ENCODE measurements at places on chromosomes 16 and 17.

- no peak for DNase-seq
Measured at GRCh38 chr16:81071805-81072204, 5.2 kb downstream of the C16orf46 start.

DNA sequence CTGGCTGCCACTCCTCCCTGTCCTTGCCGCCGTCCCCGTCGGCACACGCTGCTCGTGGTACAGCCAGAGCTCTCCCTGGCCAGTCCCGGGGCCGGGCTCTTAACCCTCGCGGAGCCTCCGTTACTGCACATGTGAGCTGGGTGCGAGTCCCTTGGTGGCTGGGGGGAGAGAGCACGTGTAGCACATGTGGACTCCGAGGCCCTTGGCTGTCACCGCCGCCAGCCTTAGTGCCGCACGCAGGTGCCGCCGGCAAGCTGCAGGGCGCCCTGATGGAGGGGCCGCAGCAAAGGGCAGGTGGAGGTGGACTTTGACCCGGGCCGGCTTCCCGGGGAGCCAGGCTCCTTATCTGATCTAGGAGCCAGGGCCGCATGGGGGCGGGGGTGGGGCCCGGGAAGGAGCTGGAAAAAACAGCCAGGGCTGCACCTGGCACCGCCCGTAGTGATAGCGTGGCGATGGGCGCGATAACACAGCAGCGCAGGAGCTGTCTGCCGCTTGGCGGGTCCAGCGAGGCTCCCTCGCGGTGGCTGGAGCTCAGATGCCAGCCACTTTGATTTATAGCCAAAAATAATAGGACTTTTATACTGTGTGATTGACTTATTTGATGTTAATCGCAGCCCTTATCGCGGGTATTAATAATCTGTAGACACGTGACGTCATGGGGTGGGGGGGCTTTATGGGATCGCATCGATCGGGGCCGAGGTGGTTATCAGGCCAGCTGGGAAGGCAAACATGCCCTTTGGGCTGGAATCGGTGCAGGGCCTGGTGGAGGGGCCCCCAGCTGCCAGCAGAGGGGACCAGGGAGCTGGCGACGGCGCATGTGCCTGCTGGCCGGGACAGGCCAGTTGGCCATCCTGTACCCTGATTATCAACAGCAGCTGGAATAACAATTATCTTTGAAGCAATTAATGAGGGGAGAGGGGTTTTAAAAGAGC is 35.1 kb downstream of the ZFPM1 start:
- DNase-seq: no peak

GRCh38 chr17:73423806-73424205 is 112.0 kb upstream of the CDC42EP4 start:
- DNase-seq: no peak

DNA sequence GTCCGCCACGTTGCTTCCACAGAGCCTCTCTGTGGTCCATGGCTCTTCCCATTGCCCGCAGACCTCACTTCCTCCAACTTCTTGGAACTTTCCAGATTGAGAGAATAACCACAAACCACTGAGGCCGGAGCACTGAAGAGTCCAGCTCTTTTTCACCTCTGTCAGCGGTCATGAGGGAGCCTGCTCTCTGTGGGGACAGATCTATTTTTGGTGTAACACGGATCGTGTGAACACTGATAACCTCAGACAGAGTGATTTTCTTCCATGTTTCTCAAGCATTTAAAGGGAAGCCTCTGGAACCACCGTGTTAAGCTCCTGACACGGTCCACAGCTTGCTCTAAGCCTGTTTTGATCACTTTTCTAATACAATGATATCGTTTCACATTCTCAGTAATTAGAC is 49.7 kb downstream of the NTN1 start:
- DNase-seq: no peak

GRCh38 chr17:44722254-44722653 is 13.8 kb downstream of the DBF4B start:
- DNase-seq: no peak

DNA sequence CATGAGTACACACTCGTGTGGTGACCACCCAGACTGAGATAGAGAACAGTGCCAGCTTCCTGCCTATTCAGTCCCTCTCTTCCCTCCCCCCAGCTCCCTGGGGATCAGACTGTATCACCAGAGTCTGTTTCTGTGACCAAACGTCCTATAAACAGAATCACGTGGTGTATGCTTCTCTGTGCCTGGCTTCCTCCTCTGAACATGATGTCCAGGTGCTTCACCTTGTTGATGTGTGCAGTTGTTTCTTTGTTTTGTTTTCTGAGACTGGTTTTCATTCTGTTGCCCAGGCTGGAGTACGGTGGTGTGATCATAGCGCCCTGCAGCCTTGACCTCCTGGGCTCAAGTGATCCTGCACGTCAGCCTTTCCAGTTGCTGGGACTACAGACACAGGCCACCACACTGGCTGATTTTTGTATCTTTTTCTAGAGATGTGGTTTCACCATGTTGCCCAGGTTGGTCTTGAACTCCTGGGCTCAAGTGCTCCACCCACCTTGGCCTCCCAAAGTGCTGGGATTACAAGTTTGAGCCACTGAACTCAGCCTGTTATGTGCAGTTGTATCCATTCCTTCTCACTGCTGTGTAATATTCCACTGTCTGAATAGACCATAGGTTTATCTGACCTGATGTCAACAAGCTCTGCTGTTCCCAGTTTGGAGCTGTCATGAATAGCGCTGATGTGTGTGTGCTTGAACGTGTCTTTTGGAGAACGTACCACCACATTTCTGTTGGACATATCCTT is 28.9 kb upstream of the PRM1 start:
- no peak for DNase-seq

- no peak for DNase-seq
Measured at GRCh38 chr17:35801583-35802224, 6.3 kb upstream of the MMP28 start.

DNA sequence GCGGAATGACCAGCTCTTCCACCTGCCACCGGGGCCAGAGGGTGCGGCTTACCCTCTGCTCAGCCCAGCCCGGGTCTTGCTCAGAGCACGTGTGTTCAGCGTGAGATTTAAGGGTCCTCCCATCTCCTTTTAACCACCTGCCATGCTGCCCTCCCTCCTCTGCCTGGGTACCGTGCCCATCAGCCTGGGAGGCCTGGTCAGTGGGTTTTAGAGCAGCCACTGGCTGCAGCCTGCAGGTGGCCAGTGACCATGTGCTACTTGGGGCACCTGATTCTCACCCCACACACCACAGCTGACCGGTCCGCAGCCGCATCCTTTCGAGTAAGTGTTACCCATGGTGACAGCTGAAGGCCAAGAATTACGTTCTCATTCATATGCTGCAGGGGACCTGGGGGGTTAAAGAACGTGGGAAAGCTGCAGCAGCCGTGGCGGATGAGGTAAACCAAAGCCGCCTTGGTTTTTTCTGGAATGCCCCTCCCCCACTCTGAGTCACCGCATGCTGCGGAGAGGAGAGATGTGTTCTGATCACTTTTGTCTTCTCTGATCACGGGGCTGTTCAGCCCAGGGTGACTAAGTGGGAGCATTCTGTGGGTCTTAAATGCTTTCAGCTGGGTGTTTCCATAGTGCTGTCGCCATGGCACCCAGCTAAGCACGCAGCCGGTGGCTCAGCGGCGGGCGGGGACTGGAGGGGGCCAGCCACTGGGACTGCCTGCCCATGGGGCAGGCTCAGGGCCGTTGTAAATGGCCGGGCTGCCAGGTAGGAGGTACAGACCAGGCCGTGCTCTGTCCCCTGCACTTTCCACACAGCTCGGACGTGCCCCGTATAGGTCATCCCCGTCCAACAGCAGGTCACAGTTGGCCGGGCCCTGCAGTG is 59.8 kb downstream of the BAIAP2 start:
- peak; percentile 94 for DNase-seq

DNA sequence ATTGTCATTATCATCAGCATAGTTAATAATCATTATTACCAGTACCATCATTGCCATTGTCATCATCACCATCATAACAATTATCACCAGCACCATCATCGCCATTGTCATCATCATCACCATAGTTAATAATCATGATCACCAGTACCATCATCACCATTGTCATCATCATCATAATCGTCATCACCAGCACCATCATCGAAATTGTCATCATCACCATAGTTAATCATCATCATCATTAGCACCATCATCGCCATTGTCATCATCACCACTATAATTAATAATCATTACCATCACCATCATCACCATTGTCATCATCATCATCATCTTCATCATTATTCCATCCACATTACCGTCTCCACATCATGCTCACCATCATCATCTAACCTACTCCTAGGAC is 13.5 kb downstream of the PDILT start:
- DNase-seq: no peak

GRCh38 chr17:38724337-38724988 is 5.7 kb upstream of the CISD3 start:
- no peak for DNase-seq

- DNase-seq: no peak
Measured at GRCh38 chr16:31480851-31481536, 1.9 kb upstream of the SLC5A2 start.

GRCh38 chr16:30185683-30186421 is 2.5 kb downstream of the CORO1A start:
- DNase-seq: peak; percentile 90

DNA sequence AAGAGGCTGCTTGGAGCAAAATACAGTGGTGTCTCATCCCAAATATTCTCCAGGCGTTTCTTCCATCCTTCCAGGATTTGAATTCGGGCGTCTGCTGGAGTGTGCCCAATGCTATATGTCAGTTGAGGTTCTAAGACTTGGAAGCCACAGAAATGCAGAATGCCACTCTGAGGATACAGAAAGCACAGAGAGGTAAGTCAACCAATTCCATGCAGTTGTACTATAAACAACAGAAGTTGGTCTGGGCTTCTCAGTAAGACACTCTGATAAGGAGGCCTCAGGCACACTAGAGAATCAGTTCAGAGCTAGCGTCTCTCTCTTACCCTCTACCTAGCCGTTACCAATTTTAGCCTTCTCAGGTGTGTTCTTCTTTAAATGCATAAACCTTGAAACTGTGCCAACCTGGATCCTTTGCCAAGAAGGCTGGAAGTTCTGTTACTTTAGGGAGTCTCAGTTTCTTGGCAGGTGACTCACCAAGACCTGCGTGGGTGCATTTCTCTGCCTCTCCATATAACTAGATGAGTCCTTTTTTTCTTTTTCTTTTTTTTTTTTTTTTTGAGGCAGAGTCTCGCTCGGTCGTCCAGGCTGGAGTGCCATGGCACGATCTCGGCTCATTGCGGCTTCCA is 15.1 kb downstream of the NQO1 start:
- DNase-seq: no peak

GRCh38 chr16:23803591-23804123 is 32.1 kb upstream of the PRKCB start:
- DNase-seq: peak; percentile 57

- DNase-seq: peak; percentile 55
Measured at GRCh38 chr16:354971-355461, 2.5 kb upstream of the AXIN1 start.
